ENCODE measurements at places on chromosomes 1 and 21.

DNA sequence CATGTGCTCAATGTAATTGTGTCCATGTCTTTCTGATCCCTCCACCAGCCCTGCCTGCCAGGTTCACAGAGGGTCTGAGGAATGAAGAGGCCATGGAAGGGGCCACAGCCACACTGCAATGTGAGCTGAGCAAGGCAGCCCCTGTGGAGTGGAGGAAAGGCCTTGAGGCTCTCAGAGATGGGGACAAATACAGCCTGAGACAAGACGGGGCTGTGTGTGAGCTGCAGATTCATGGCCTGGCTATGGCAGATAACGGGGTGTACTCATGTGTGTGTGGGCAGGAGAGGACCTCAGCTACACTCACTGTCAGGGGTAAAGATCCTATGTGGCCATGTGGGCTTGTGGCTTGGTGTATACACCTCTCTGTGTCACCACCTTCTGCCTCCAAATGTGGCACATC lies 91.4 kb downstream of the OBSCN start:
- no peak for DNase-seq

DNA sequence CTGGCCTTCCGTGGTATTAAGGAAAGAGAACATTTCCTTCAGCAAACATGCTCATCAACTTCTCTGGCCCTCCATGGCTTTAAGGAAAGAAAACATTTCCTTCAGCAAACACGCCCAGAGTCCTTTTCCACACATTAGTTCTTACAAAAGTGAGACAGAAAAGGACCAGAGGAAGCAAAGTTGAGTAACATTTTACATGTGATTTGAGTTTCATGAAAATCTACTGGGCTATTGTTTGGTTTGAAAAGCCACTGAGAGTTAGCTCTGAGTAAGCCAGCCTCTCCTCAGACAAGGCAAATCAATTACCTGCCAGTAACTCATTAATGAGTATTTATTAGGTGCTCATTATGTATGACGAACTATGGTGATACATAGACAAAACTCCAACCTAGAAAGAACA lies 78.0 kb downstream of the NID1 start:
- DNase-seq = no peak

DNA sequence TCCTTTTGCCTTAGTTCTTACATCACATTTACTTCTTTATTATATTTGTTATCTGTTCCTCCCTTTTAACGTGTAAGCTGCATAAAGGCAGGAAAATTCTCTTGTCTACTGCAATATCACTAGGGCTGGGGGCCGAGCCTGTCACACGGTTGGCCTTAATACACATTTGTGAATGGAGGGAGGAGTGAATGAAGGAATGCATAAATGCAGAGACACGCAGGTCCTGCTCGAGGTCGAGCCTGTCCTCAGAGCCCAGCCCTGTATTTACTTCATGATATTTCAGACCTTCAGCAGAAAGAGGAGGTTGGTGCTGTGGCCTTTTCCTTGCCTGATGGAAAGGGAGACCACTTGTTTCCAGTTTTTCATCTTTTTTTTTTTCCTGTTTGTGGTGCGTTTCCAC lies 671.3 kb downstream of the PTPRU start:
- no peak for DNase-seq

DNA sequence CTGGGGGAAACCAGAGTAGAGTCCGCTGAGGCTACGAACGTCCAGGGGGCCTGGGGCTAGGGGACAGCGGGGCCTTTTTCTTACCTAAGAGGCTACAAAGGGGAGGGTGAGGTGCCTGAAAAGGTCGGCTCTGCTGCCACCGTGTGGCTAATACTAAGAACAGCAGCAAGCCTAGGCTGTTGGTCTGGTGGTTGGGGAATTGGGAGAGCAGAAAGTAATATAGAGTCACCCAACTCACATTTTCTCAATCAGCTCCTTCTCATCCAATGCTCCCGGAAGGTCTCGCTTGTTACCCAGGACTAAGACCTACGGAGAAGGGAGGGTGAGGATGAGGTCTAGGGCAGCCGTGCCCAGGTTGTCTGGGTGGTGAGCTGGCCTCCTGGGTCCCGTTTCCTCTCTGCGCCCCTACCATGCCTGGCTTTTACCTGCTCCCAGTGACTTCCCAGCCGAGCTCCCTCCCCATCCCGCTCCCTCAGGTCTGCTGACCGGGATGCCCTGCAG lies 9.3 kb downstream of the ARL8A start:
- DNase-seq = peak; percentile 86

GRCh38 chr1:62417351-62417999 lies 19.4 kb upstream of the USP1 start:
- DNase-seq = no peak

DNA sequence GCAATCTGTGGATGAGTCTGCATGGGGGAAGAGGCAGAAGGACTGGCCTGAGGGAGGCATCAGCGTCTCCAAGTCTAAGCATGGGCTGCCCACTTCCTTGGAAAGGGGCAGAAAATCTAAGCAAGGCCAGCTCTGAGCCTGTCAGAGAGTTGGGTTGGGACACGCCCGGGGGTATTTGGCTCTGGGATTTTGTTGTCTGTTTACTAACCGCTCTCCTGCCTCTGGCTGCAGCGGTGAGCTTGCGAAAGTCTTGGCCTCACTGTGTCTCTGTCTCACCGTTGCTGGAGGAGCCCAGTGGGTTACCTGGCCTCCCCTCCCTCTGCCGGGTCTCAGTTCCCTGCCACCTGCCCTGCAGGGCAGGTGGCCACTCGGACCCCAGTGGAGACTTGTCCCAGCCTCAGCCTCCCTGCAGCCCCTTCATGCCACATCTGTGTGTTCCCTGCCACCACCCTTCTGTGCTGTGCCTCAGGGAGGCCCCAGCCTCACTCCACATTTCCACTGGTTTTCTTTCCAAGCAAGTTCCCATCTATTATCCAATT lies 33.7 kb downstream of the EDN2 start:
- no peak for DNase-seq

- DNase-seq = no peak
These were observed 563 bp downstream of the QSOX1 start for GRCh38 chr1:180155182-180155682.

- DNase-seq = no peak
These were observed 181.2 kb upstream of the ESRRG start for GRCh38 chr1:216904471-216904870.

DNA sequence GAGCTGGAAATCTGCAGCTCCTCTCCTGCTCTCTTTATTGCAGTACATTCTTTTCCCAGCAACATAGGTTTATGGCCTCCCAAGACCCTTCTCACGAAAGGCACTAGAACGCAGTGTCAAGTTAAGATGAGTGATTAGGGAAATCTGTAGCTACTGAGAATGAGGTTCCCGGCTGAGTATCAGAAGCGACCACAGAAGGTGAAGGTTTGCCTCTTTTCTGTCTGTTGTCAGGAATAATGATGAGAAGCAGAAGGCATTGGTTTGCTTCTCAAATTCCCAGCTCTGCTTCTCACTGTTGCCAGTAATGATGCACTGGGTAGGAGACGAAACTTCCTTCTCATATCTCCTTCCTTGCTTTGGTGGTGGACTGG lies 128.4 kb downstream of the NTMT2 start:
- DNase-seq = no peak

GRCh38 chr1:228064741-228065542 lies 17.6 kb upstream of the ARF1 start:
- DNase-seq = no peak

- DNase-seq = peak; percentile 84
These were observed 30.9 kb downstream of the GPA33 start for GRCh38 chr1:167059045-167059808.

DNA sequence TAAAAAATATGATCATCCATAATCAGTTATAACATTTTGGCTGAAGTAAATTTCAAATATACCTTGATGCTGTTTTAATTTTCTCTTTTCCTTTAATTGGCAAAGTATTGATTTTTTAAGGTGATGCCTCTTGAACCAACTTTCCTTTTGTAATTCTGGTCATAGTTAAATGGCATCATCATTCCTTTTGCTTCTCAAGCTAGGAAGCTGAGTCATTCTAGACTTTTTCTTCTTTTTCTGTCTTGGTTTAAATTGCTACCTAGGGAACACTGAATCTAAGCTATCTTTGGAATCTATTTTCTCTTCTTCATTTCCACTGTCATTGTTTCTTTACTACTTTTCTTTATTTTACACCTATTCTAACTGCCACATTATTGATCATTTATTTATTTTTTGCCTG lies 162.7 kb downstream of the HMCN1 start:
- DNase-seq = no peak

GRCh38 chr21:38952890-38953289 lies 147.2 kb downstream of the ETS2 start:
- no peak for DNase-seq

- DNase-seq = no peak
These were observed 118.4 kb downstream of the KCNN3 start for GRCh38 chr1:154751690-154752089.
